Activated T-cell treated with anti-CD3 and anti-CD28 coated beads, Interleukin-2, amount 50 U/mL, for 72 hours (primary cell): ENCODE measurements at places on chromosomes 11 and 22.

GRCh38 chr11:129313541-129314297 lies 61.9 kb upstream of the BARX2 start:
- H3K4me3 ChIP-seq: no peak overlapping the region
- peaks cover under 1% of the 10 kb centered on the region for H3K27me3 ChIP-seq
- no peak overlapping the region for H3K27ac ChIP-seq
- no peaks in the 10 kb centered on the region for H3K4me1 ChIP-seq
- DNase-seq: no peak
- no peaks in the 10 kb centered on the region for H3K36me3 ChIP-seq

DNA sequence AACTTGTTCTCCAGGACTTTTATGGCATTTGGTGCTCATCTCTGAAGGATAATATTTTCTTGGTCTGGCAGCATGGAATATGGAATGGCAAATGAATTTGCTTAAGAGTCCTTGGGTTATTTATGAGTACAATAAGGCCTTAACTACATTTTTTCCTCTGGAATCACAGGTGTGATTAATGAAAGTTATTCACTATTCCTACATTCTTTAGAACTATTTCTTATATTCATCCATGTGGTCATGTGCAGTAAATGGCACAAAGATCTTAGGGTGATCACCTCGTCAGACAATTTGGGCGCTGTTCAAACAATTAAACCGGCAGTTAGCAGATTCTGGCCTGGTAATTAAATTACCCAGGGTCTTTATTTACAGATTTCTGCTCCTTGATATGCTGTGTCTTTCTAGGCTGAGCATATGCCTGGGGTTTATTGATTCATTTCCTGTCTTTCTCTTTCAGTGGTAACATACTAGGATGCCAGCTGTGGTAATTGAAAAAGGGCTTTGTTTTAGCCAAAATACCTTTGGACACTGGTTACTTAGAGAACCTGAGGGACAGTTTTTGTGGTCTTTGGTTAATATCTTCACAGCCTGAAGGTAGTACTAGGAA lies 31.6 kb downstream of the SIK2 start:
- peaks cover 4% of the 10 kb centered on the region for H3K36me3 ChIP-seq
- peak overlapping the region; percentile 45 for H3K27ac ChIP-seq
- H3K27me3 ChIP-seq: no peaks in the 10 kb centered on the region
- DNase-seq: no peak
- H3K4me3 ChIP-seq: no peak overlapping the region

GRCh38 chr22:20035375-20036083 lies 14.6 kb downstream of the TANGO2 start:
- peaks cover 3% of the 10 kb centered on the region for H3K36me3 ChIP-seq
- DNase-seq: no peak
- no peak overlapping the region for H3K27ac ChIP-seq
- peaks cover 27% of the 10 kb centered on the region for H3K4me1 ChIP-seq
- no peaks in the 10 kb centered on the region for H3K27me3 ChIP-seq

DNA sequence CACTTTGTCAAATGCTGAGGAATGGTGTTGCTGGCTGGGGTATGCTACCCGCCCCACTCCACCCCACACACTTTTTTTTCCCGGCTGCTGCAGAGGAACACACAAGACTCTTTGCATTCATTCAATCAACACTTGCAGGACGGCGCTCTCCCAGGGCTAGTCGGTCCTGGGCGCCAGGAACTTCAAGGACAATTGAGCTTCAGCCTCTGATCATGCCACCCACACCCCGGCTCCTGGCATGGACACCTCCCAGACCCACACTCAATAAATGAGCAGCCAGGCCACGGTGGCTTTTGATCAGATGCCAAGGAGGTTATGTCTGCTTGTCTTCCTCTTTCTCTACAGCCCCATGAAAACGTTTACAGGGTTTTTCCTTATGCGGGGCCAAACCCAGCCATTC lies 19.8 kb downstream of the TPST2 start:
- no peak for DNase-seq
- no peaks in the 10 kb centered on the region for H3K36me3 ChIP-seq
- H3K27me3 ChIP-seq: no peaks in the 10 kb centered on the region
- H3K4me3 ChIP-seq: no peak overlapping the region
- H3K27ac ChIP-seq: no peak overlapping the region

DNA sequence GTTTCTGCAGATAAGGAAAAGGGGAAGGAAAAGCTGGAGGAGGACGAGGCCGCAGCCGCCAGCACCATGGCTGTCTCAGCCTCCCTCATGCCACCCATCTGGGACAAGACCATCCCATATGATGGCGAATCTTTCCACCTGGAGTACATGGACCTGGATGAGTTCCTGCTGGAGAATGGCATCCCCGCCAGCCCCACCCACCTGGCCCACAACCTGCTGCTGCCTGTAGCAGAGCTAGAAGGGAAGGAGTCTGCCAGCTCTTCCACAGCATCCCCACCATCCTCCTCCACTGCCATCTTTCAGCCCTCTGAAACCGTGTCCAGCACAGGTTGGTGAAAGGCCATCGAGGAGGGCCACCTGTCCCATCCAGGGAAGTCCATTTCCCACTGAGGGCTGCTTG lies 5.6 kb downstream of the TEF start:
- H3K27ac ChIP-seq: no peak overlapping the region
